Uterus (tissue), 4 donors: ENCODE measurements at places on chromosomes 6 and 20. TPM values are rescaled to one million over a fixed set of nuclear protein-coding genes. Genes with fewer than 3 reads are reported as not detected.

- no peak for DNase-seq
Observed at GRCh38 chr6:153143200-153143599, 12.1 kb upstream of the RGS17 start.

DNA sequence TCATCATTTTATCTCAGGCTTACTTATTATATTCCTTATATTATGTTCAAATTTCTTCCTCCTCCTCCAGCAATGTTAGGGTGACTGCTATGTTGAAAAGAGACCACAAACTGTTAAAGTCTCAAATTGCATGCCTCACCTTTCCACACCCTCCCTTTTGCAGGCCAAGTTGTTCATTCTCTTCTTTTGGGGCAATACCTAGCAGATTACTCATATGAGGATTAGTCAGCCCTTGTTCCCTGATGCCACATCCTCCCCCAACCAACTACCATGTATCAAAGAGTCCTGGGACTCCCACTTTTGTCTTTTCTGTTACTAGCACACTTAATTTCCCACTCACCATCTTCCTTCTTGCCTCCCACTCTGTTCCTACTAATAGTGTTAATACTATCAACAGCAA lies 434.7 kb downstream of the BCKDHB start:
- DNase-seq = no peak

GRCh38 chr6:152636609-152637295 lies 410 bp downstream of the SYNE1 start:
- peak; percentile 56 for DNase-seq

DNA sequence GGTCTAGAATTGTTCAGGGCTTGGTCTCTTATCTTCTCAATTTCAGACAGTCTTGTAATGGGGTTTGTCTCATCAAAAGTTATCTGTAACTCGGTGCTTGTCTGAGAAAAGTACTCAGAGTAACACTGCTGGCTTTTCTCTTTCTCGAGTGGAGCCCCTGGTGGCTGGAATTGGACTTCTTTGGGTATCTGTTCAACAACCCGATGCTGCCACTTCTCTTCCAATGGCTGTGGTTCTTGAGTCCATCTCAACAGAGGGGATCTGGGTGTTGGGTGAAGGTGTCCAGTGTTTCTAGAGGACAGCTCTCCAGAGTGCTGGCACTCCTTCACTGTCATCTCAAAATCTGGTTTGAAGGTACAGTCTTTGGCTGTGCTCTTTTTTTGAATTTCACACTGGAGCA lies 24.6 kb downstream of the DST start:
- no peak for DNase-seq

- no peak for DNase-seq
Observed at GRCh38 chr20:57536771-57537724, 12.1 kb upstream of the CTCFL start.

GRCh38 chr6:143224516-143224915 lies 163.8 kb downstream of the AIG1 start:
- no peak for DNase-seq

- no peak for DNase-seq
Observed at GRCh38 chr20:10463622-10464021, 28.5 kb downstream of the SLX4IP start.

GRCh38 chr20:46809706-46810360 lies 84.8 kb upstream of the EYA2 start:
- no peak for DNase-seq

DNA sequence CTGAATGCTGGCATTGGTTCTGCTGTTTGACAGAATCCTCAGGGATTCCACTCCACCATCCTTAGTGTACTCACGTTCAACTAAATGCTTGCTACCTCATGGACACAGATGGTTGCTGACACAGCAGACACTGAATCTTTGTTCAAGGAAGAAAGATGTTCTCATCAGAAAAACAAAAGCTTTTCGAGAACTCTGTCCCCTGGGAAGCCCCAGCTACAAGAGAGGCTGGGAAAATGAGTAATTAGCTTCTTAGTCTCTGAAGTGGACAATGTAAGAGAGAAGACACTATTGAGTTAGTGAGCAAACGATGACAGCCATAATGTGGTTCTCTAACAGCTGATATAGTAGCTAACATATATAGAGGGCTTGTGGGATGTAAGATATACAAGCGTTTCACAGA lies 30.9 kb upstream of the ENPP5 start:
- no peak for DNase-seq

The CYP24A1 gene
- total RNA-seq = not detected

DNA sequence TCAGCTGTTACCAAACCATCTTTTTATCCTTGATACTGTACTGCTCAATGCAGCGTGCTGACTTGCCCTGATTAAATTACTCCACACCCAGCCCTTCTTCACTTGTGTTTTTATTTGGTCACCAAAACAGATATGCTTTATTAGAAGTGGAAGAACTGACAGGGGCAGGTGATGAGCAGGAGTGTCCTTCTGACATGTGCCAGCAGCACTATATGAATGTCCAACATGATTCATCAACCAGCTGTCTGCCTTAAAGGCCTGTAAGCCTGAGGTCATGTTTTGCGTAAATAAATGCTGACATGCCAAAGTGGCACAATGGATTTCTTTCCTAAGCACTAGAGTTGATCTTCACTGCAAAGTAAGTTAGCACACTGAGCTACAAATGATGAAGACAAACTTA lies 15.4 kb downstream of the POPDC3 start:
- no peak for DNase-seq

GRCh38 chr6:145067430-145067829 lies 667.9 kb downstream of the EPM2A start:
- no peak for DNase-seq

The ZSCAN23 gene
- total RNA-seq = 7.5 TPM

The MUC21 gene
- total RNA-seq = 0.59 TPM

The GSTA1 gene
- 0.90 TPM for total RNA-seq

- DNase-seq = no peak
Observed at GRCh38 chr6:27415898-27416297, 27.3 kb downstream of the ZNF391 start.
